ENCODE measurements at places on chromosomes 11 and 22. TPM values are rescaled to one million over a fixed set of nuclear protein-coding genes. Genes with fewer than 3 reads are reported as not detected.

DNA sequence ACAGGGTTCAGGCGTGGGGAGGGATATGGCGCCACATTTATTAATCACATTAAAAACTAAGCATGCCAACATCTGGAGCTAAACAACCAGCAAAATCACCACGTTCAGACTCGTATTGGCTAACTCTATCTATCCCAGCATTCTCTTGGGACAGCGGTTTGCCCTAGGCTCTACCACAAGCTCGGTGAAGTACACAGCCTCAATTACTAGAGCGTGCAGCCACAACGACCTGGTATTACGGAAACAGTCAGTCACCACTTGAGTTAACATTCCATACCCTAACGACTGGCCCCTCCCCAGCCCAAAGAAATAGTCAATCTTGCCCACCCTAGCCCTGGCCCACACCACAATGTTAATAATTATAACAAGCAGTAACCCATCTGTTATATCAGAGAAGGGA lies 32.1 kb downstream of the APOL5 start:
- DNase-seq: no peak

- no peak for DNase-seq
Measured at GRCh38 chr22:19639610-19640135, 74.6 kb upstream of the SEPTIN5 start.

The ABTB2 gene
- total RNA-seq: 26.0 TPM

The RGL4 gene
- not detected for total RNA-seq

The MUC6 gene
- 0.08 TPM for total RNA-seq

Data from HT-29 (cell line).